Caki2 (cell line): ENCODE measurements at places on chromosomes 7 and 10. TPM values are rescaled to one million over a fixed set of nuclear protein-coding genes. Genes with fewer than 3 reads are reported as not detected.

DNA sequence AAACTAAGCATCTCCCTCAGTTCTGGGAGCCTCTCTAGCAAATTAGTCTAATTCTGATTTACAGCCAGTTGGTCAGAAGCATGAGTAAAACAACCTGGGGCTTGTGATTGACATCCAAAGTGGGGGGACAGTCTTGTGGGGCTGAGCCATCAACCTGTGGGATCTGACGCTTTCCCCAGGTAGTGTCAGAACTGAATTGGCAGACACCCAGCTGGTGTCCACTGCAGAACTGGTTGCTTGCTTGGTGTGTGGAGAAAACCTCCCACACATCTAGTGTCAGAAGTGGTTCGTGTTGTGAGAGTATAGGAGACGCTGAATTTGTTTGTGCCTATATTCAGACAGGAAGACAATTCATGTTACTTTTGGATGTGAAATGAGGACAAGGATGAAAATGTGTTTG lies 92.2 kb upstream of the PDCD4 start:
- DNase-seq, result no peak

GRCh38 chr7:80838643-80839042 lies 80.2 kb downstream of the SEMA3C start:
- no peak for DNase-seq

- no peak for DNase-seq
Observed at GRCh38 chr7:113013761-113014449, 72.7 kb downstream of the GPR85 start.

DNA sequence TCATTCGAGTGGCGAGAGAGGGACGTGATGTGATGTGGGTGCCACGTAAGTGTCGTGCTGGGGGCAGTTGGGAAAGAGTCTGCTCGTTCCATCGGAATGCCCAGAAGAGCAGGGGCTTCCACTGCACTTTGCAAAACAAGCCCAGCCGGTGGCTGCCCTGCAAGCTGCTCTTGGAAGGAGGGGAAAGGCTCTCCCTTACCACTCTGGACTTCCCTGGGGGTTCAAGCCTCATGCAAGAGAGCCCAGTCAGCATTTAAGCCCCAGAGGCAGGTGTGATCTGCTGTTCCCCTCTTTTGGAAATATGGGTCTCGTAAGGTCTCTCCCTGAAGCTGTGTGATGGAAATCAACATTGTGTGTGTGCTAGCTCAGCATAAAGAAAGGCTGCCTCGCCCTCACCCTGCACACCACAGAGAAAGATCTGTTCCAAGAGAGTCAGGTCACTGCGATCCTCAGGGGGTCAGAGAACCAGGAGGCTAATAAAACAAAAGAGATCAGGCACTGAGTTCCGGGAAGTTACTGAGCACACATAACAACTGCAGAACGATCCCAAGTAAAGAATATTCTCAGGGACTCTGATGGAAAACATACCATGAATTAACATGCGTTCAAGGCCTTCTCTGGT lies 212.5 kb downstream of the ADAM12 start:
- DNase-seq, result no peak

GRCh38 chr7:36103837-36104561 lies 49.1 kb upstream of the EEPD1 start:
- DNase-seq, result no peak

DNA sequence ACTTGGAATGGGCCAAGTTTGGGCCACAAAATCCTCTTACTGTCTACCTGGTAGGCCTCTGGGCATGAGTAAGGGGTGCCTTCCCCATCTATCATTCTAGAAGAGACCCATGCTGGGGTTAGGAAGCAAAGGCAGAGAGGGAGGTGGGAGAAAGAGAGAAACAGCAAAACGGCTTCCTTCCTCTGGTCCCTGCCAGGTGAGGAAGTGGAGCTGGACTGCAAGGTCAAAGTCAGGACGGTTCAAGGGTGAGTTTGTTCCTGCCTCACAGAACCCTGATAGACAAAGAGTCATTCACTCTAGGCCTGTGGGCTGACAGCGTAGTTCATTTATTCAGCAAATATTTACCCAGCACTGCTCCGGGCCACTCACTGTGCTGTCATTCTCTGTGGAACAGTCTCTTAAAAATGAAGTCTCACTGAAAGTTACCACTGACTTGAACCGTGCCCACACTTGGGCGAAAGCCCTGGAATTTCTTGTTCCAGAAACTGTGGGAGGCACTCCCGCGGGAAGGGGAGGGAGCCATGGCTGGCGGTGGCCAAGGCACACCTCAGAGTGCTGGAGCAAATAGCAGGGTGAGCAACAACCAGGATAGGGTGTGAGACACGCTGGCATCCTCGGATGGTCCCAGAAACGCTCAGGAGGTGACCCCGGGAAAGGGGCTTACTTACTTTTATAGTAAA lies 26.2 kb upstream of the ECHDC3 start:
- no peak for DNase-seq

DNA sequence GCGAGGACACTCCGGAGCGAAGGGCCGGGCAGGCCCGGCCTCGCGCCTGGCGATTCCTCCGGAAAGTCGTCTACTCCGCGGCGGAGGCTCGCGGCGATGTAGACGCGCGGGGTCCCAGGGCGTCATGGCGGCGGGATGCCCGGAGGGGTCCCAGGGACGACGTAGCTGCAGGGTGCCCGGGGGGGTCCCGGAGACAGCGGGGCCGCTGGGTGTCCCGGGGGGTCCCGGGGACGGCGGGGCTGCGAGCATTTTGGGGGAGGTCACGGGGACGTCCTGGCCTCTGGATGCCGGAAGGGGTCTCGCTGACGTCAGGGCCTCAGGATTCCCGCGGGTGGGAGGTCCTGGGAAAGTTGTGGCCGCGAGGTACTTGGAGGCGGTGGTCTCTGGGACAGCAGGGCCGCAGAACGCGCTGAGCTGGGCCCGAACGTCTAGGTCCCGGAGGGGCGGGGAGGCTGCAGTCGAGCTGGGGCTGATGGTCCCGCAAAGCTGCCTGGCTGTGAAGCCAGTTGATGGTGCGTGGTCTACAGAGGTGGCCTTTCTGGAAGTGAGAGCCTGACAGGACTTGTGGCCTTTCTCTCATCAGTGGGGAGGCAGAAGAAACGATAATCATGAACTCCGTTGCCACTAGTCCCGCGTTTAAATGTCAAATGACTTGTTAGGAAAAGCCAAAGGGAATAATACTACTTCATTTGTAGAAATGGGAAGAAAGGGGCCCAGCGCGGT lies 637 bp downstream of the HSPA14 start:
- peak; percentile 40 for DNase-seq

DNA sequence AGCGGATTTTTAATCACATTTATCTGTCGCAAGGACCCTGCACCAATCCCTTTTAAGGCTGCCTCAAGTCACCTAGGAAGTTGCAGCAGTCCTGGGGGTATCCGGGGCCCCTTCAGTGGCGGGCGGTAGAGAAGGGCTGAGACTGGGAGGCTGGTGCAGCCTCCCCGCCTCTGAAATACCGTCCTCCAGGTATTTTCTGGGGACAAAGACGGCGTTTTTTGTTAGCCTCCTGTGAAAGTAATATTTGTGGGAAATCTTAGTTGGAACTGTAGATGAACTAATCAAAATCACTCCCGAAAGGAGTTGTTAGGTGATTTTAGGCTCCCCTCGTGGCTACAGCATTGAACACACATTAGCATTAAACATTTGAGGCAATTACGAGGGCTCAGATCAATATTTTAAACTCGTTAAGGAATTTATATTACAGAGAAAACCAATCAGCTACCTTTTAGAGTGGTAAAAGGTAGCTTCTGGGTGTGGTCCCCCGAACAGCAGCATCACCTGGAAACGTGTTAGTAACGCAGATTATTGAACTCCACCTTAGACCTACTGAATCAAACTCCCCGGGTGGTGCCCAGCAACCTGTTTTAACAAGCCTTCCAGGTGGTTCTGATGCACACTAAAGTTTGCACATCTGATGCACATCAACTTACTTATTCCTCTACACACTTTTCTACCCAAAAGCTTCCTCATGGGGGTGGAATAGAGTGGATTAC lies 530 bp upstream of the ANXA7 start:
- no peak for DNase-seq

DNA sequence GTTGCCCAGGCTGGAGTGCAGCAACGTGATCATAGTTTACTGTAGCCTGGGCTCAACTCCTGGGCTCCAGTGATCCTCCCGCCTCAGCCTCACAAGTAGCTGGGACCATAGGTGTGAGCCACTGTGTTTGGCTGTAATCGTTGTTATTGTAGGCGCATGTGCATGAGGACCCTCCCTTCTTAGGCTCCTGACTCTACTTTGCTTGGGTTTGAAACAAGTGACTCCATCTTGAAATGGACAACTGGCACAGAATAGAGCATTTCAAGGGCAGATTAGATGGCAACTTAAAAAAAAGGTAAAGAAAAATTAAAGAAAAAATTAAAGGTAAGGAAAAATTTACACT lies 15.4 kb upstream of the GIMAP8 start:
- no peak for DNase-seq

- no peak for DNase-seq
Observed at GRCh38 chr10:98135222-98135899, 904 bp downstream of the R3HCC1L start.

DNA sequence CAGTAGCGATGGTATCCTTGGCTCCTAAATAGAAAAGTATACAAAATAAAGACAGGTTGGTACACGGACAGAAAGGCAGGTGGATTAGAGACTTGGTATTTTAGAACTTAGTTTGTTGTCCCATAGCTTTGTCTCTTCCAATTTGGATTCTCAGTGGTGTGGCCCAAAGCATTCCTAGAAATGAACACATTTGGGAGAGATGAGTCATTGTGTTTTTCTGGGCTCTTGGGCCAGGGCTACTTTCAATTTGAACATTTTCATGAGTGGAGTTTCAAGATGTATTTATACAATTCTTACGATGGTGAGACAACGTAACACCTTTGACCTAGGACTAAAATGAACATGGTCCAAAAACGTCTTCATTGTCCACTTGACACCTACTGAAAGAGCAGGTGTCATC lies 225.1 kb upstream of the YAE1 start:
- DNase-seq, result no peak

DNA sequence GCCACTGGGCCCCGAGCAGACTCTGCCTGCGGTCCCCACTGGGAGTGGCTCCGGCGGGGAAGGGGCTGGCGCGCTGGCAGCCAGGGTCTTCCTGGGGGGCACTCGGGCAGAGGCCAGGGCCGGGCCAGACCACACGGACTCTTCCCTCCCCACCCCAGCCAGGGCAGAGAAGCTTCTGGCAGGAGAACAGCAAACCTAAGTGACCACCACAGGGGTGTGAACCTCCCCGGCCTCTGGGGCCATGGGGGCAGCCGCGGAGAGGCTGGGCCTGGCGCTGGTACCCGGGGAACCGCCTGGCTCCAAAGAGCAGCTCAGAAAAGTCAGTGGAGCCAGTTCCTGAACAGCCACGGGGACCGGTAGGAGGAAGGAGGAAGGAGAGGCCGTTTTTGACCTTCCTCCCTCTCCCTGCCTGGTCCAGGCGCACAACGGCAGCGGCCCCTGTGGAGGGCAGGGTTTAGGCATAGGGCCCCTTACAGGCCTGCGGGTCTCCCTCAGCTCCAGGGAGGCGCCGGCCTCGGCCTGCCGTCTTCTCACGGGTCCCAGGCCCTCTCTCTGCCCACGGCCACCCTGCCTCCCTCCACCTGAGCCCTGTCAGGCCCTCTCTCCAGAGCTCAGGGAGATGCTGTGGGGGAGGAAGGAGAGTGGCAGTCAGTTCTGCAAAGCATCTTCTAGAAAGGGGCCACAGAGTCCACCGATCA lies 51.8 kb downstream of the TMEM209 start:
- no peak for DNase-seq

DNA sequence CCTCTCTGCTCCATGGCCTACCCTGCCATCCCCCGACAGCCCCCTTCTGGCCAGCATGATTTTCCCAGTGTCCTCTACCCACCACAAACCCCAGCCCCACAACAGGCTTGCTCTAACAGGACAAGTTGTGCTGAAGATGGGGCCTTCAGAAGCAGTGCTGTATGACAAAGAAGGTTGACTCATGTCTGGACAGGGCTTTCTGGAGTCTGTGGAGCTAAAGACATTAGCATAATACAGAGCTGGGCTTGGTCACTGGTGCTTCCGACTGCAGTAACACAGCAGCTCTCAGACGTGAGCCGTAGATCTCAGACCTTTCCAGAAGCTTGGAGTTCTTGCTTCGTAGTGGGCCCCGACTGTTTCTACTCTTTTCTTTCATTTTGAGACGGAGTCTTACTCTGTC lies 100.5 kb downstream of the GTF2IRD1 start:
- DNase-seq, result no peak

DNA sequence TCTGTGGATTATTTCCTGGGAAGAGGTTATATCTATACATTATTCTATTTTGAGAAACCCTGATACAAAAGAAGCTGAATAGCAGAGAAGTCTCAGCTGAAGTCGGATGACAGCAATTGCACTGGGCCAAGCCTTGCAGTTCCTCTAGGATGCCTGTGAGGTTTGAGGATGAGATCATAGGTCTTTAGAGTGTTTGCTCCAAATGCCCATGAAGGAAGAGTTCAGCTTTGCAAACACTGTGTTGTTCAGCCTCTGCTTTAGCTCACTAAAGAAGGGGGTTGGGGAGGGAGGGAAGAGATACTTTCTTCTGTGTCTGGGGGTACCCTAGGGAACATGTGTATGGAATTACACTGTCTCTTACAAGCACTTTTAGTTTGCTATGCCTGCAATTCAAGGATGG lies 282.5 kb upstream of the NRP1 start:
- no peak for DNase-seq

DNA sequence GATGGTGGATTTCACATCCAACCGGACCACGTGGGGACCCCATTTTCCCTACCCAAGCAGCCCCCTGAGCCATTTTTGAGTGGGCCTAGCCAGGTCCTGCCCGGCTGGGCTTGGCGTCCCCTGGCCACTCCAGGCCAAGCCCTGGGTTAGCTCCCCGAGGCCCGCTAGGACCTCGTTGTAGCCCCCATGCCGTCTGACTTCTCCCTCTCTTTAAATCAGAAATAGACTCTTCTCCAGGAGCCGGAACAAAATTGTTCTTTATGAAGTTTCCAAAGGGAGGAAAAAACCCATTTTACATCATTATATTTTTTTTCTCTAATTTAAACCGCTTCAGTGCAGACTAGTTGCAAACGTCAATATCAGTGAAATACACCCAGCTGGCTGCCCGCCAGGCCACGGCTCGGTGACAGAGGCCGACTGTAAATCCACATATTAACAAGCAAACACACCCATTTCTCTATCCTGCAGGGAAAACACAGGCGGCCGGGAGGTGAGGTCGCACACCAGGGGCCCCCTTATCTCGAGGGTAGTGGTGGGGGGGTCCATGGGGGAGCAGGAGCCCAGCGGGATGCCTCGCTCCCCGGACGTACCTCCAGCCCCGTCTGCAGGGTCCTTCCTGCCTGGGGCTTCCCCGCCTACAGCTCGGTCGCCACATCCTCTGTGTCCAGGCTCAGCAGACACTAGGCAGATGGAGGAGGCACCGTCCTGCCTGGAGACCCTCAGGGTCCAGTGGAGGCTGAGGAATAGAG lies 72.7 kb downstream of the ELFN1 start:
- peak; percentile 29 for DNase-seq

- no peak for DNase-seq
Observed at GRCh38 chr10:132420469-132420980, 23.5 kb downstream of the PWWP2B start.

The AKR1C3 gene
- total RNA-seq, result 3,253 and 3,825 TPM in 2 replicates

The EN2 gene
- 1.3 and 6.7 TPM in 2 replicates for total RNA-seq

The WNT8B gene
- total RNA-seq, result not detected in 2 replicates

The REPIN1 gene
- 86.1 and 89.8 TPM in 2 replicates for total RNA-seq

The HECW1 gene
- 14.0 and 35.3 TPM in 2 replicates for total RNA-seq

The ELAPOR2 gene
- 0.98 TPM in 1 of 2 replicates, not detected in the other for total RNA-seq
